Endothelial cell (in vitro differentiated cells): ENCODE measurements at places on chromosomes 3 and 15. TPM values are rescaled to one million over a fixed set of nuclear protein-coding genes. Genes with fewer than 3 reads are reported as not detected.

DNA sequence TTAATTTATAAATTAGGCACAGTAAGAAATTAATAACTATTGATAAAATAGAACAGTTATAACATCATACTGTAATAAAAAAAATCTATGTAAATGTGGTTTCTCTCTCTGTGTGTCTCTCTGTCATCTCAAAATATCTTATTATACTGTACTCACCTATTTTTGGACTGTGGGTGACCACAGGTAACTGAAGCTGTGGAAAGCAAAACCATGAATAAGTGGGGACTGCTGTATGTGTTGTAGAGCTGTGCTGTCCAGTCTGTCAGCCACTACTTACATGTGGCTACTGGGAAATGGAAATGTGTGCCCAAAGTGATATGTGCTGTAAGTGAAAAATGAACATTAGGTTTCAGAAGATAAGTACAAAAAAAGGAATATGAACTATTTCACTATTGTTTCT, 145.5 kb downstream of the CNTN4 start:
- DNase-seq: no peak

DNA sequence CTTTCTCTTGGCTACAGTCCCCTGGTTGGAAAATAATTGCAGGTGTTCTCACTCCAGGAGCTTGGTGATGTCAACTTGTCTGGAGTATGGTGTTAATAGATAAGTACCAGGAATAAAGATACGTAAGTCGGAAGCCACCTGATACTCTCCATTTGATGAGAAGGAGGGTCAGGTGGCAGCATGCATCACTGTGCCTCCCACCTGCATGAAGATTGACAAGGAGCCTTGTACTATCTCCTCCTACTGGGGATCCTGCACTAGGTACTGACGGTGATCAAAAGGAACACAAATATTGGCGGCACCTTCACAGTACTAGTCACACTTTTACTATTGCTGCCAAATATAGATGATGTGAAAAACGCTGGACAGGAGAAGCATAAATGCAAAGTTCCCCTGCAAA, 32.6 kb upstream of the GABRB3 start:
- no peak for DNase-seq

ATP8B4 gene
- 45.8 TPM for total RNA-seq

DNA sequence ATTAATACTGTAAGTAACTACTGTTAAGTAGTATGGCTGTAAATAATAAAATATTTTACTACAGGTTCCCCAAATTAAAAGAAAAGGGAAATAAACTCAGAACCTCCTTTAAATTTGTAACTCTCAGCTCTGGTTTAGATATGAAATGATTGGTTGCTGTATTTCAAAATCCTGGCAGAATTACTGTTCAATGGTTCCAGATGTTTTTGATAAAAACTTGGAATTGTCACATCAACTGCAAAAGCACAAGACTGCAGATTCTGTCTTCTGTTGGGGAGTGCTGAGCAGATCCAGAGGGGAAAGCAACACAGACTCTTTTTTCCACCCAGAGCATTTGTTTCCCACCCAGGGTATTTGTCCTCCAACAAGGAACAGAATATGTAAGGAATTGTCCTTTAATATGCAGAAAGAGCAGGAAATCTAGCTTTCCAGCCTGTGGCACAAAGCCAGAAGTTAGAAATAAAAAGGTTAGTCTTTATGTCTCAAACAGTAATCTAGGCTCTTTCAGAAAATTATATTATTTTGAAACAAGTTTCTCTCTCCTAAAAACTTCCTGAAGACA, 178.1 kb downstream of the KLHL25 start:
- DNase-seq: no peak

DNA sequence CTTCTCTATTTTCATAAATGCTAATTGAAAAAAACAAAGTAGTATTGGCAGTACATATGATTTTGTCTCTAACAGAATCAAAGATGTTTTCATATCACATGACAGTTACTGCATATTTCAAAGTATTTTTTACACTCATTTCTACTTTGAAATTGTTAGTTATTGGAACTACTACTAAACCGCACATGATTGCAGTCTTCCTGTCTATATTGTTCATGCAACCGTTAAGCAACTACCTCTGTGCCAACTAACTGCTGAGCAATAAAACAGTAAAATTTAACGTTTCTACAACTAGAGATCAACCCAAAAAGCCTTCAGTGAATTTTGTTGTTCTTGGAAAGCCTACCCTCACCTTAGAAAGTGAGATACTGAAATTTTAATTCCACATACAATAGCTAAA, 64.2 kb downstream of the DMXL2 start:
- DNase-seq: no peak

DNA sequence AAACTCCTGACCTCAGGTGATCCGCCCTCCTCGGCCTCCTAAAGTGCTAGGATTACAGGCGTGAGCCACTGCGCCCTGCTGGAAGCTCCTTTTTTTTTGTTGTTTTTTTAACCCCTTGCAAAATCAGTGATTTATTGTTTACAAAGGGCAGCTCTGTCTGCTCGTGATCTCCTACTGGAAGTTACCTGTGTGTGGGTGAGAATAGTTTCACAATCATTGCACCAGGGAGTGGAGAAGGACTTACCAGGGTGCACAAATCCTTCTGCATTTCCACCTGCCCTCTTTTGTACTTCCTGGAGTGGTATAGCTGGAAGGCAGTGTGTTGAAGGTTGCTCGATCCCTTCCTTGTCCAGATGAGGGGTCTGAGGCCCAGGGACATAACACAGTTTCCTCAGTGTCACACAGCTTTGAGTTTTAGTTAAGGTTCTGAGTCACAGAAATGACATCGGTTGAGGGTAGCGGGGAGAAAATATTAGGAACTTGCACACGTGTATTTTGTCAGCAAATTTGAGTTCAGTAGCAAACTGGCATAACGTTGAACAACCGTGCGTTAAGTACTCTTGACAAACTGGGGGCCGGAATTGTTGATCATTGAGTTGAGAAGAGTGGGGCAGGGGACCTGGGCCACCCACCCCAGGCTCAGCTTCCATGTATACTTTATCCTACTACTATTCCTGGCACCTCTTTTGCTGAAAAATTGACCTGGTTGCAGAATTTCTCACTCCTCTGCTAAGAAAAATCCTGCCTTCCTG, 11.3 kb upstream of the TRAK1 start:
- no peak for DNase-seq

DNA sequence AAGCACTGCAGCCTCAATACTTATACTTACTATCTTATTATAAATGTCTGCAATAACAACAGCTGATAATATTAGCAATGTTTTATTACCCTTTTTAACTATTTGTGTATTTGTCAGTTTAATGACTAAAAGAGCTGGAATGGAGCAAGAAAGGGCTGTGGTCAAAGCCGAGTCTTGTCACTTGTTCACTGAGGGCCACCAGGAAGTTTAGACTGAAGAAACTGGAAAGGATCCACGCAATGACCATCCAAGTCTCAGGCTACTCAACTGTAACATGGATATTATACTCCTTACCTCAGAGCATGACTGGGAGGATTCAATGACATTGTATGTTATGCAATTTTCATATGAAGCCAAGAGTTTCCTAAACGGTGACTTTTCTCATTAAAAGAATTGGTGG, 90.4 kb downstream of the TJP1 start:
- no peak for DNase-seq

- DNase-seq: no peak
Observed at GRCh38 chr15:88746451-88746850, 56.8 kb upstream of the ACAN start.
